ENCODE measurements at places on chromosomes 7 and 10.

DNA sequence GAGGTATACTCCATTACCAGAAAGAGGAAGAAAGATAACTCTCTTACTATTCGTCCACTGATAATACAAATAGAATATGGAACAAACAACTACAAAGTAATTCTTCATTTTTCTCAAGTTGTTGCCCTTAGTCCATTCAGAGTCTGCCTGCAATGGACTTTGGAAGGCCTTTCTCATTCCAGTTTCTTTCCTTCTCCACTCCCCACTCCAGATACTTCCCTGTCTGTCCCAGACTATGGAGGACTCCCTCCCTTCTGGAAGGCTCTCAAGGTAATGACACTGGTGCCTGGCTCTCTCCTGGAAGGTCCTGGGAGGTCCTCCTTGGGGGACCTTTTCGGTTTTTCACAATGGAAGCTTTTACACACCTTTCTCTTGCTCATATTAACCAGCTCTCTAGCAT lies 167.8 kb downstream of the SDHAF3 start:
- DNase-seq: no peak

DNA sequence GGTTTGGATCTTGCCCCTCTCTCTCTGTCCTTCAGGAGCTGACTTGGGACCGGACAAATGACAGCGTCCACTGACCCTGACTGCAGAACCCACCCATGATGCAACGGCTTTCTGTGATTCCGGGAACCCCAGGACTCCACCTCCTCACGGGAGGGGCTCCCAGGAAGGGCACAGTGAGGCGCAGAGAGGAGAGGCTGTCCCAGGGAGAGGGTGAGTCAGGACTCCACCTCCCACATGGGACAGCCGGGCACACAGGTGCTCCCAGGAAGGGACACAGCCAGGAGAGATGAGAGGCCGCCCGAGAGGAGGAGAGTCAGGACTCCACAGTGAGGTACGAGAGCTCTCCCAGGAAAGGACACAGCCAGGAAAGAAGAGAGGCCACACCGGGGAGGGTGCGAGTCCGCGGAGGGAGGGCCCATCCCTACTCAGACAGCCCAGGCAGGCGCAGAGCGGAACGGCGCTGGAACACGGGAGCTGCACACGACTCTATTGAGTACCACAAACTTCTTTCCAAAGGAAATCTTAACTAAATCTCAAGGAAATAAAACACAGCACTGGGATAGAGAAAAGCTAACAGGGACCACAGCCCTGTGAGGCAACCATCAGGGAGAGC lies 162.5 kb downstream of the MAD1L1 start:
- DNase-seq: no peak

- no peak for DNase-seq
Measured at GRCh38 chr7:25032774-25033743, 53.1 kb upstream of the OSBPL3 start.

- no peak for DNase-seq
Measured at GRCh38 chr10:86662186-86663045, 5.9 kb upstream of the LDB3 start.

DNA sequence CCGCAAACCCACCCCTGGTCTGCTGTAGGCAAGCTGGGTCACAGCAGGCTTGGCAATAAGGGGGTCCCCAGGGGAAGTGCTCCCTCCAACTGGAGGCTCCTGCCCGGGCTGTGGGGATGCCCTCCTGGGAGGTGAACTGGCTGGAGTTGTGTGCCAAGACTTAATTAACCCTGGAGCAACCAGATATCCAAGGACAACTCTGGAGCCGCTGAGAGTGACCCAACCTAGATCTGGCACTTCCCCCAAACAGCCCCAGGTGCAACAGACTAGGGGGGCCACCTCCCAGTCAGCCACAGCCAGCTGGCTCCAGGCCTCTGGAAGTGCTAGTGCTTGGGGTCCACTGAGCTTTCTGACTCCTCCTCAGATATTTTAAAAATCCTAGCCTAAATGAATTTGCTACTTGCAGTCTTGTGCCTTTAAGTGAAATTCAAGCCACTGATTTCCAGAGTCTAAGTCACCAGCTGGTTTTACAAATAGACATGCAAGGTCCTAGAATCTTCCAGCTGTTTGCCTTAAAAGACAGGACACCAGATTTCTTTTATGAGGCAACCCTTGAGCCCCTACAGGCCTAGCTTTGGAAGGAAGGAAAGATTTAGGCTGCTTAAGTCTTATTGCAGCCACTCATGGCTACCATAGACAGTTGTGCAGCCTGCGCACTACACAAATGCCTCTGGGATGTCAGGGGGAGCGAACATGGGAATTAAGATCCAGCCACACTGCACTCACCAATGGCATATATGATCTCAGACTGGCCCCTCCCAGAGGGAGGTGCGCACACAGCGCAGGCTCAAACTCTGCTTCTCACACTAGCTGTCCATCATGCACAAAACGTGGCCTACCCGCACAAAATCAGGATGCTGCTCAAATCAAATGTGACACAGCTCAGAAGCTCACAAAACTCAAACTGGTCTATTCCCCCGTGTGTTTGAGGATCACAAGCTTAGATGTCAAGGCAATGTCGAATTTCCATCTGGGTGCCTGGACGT lies 42.6 kb upstream of the MYL10 start:
- DNase-seq: no peak

GRCh38 chr7:136399385-136399784 lies 422.2 kb upstream of the MTPN start:
- no peak for DNase-seq

- DNase-seq: no peak
Measured at GRCh38 chr10:9219860-9220259, 1165.4 kb downstream of the GATA3 start.

DNA sequence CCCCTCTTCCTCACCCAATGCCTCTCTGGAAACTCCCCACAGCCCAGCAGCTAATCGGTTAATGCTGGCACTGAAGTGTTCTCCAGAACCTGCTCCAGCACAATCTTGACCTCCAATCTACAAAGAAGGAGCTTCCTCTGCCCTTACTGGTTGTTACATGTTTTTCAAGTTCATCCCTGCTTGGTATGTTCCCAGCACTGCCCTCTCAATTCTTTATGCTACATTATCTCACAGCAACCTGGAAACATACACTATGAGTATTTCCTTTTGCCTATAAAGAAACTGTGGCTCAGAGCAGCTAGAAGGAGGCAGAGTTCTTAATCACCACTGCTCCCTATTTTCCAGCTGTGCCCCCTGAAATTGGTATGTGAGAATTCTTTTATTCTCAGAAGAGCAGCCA lies 84.1 kb upstream of the KMT2E start:
- DNase-seq: no peak

DNA sequence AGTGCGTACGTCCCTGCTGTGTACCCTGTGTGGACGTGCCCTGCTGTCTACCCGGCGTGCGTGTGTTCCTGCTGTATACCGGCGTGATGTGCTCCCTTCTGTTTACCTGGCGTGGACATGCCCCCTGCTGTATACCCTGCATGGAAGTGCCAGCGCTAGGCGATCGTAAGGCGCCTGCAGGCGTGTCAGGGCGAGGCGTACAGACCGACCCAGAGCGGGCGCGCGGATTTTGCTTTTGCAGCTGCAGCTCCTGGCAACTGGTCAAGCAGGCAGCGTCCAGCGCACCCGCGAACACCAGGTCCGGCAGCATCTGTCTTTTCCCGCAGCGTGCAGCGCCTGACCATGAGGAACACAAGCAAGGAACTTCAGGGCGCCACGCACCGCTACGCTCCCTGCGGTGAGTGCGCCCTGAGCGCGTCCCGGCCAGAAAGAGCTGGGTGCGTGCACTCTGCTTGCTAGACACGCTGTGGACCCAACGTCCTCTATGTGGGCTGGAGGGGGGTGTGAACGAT lies 680 bp downstream of the C7orf57 start:
- DNase-seq: no peak

DNA sequence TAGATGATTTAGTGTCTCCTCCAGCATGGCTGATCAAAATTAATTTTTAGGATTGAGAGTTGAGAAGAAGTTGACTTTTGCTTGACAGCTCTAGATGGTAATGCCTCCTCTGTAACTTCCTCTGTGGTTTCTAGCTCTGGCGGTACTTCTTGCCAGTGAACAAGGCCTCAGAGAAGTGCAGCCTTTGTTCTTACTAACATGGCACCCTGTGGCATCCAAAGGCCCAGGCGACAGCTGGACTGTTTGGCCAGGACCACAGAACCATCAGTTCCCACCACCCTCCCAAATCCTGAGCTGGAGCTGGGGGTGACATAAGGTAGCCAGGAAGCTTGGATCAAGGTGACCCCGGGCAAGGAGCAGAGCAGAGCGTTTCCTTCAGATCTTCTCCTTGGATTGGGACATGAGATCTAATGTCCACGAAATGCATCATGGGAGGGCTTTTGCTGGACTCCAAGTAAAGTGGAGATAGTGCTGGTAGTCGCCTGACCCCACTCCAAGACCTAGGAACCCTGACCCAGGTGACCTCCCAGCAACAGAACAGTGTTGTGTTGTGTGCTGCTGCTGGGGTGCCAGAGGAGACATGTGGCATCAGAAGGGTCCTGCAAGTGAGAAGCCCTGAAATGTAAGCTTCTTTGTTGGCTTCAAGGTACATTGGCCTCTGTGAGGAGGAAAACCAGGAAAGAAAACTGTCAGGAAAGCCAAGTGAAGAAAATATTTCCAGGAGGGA lies 41.8 kb downstream of the APBB1IP start:
- DNase-seq: no peak

- DNase-seq: no peak
Measured at GRCh38 chr7:77866786-77867536, 68.4 kb downstream of the PHTF2 start.

DNA sequence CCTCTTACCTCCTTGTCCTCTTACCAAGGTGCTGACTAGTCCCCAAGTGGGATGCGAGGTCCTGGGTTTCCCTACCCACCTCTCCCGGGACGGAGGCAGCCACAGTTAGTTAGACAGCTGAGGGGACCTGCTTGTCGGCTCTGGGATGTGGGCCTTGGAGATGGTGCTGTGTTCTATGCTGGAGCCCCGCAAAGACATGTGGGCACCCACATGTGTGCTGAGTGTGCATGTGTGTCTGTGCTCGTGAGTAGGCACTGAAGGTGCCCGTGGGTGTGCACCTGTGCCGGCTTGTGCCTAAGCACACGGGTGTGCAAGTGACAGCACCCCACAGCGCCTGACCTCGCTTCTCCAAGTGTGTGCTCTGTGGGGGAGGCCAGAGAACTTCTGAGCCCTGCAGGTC lies 62.2 kb downstream of the NEURL1 start:
- no peak for DNase-seq

DNA sequence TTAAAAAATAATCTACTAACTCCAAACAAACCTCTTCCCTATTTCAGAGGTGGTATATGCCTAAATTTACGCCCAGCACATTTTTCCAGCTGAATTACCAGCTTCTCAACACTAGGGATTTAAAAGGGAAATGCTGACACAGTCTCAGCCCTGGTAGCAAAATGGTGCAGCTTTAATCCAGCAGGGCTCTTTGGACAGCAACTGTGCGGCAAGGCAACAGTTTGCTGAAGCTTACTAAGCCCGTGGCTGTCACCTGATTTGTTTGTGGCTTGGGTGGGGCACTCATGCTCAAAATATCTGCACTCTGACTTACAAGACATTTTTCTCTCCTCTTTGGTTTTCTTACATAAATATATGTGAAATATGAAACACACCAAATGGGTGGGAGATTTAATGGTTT lies 206.7 kb downstream of the POU6F2 start:
- DNase-seq: no peak

DNA sequence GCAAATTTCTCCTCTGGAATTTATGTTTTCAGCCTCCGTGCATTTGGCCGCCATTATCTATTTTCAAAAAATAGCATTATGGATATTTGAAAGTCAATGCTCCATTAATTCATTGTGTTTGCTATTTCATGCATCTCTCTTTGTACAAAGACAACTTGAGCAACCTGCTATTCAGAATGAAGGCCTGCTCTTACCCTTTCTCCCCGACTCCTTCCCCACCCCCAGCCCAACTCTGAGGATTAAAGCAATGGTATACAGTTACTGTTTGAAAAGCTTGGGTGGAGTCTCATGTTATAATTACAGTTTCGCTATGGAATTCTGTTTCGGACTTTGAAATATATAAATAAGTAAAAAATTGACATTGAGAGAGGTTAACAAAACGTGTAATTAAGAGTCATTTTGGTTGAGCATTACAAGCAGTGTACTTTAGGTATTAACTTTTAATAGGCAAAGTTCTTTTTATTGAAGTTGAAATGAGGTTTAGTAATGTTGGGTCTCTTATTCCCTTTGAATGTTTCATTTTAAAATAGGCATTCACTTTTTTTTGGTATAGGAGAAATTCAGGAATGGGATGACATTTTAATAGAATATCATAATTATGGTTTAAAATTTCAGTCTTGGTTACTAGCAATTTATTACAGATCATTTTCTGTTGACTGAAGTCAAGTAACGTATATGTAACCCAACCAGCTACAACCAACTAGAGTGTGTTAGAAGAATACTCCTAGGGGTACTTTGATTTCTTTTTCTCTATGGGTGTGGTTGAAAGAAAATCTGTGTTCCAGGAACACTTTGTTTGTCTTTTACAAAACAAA lies 93.1 kb downstream of the ARID5B start:
- DNase-seq: no peak

DNA sequence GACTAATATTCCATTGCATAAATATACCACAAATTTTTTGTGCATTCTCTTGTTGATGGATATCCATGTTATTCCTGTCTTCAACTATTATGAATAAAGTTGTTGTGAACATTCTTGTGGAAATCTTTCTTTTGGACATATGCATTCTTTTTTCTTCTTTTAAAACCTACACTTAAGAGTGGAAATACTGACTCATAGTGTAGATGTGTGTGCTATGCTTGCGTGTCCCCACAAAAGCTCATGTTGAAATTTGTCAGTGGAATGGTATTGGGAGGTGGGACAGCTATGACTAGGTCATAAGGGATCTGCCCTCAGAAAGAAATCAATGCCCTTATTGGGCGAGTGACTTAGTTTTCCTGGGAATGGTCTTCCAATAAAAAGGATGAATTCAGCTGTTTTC lies 203.6 kb upstream of the PRSS58 start:
- DNase-seq: no peak

DNA sequence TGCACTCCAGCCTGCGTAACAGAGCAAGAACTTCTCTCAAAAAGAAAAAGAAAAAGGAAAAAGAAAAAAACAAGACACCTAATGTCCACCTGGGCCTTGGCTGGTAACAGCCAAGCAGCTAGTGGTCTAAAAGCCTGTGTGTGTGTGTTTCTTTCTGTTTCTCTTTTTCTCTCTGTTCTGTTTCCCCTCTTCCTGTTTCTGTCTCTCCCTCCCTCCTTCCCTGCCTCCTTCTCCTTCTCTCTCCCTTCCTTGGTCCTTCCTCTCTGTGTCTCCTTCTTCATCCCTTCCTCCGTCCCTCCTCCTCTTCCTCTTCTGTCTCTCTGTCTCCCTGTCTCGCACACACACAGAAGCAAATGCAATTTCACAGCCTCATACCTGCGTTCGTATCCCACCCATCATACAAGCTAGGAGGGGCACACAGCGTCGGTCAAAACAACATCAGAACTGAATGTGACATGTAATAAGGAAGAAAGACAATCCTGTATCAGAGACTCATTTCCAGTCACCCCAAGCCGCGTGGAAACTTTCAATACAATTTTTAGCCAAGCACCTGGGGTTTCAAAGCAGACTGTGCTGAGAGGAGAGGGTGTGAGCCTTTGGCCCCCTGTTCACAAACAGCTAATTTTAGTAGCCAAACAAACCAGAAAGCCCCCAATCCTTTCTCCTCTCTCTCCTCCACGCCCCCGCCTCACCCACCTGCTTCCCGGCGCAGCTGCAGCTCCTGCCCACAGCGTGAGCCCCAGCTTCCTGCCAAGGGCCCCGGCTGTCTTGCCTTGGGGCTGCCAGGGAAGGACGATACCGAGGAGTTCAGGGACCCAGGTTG lies 50.2 kb upstream of the GNA12 start:
- DNase-seq: no peak
